ENCODE measurements at places on chromosomes 2 and 18. TPM values are rescaled to one million over a fixed set of nuclear protein-coding genes. Genes with fewer than 3 reads are reported as not detected.

TET3 gene
- 3.1 TPM for total RNA-seq

CDKL4 gene
- 0.79 TPM for total RNA-seq

IFIH1 gene
- 6.3 TPM for total RNA-seq

CHPF gene
- 0.44 TPM for total RNA-seq

FBXO41 gene
- 0.22 TPM for total RNA-seq

TMEM169 gene
- total RNA-seq, result 0.40 TPM

USP34 gene
- 91.5 TPM for total RNA-seq

STAT1 gene
- 124 TPM for total RNA-seq

CPSF3 gene
- total RNA-seq, result 22.0 TPM

FTCDNL1 gene
- total RNA-seq, result 0.40 TPM

TIGD1 gene
- 0.87 TPM for total RNA-seq

RFTN2 gene
- total RNA-seq, result 13.3 TPM
